SK-N-SH treated with all-trans-retinoic acid at 6 μM for 48 hours (cell line): ENCODE measurements at places on chromosomes 7 and 10.
A peak's percentile ranks its signal among the peaks of the same experiment; 100 is the strongest.

GRCh38 chr7:108136191-108136688, 6.1 kb upstream of the LAMB4 start:
- no peak for ATAC-seq

DNA sequence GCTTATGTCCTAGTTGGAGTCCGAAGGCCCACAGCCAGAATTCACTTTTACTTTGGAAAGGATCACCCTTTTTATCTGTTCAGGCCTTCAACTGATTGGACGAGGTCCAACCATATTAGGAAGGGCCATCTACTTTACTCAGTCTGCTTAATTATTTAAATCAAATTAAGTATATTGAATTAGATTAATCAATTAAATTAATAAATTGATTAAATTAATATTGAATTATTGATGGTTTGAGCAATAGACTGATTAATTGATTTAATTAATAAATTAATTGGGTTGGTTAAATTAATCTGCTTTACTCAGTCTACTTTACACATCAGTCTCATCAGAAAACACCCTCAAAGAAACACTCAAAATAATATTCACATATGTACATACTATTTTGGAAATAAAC, 816.9 kb upstream of the POT1 start:
- no peak for ATAC-seq

GRCh38 chr7:34081935-34082334, 176.6 kb downstream of the BMPER start:
- ATAC-seq = peak; percentile 36; the same call in 1 of the 3 replicates

- peak; percentile 100 for ATAC-seq
Observed at GRCh38 chr10:42367532-42368230, 270.7 kb downstream of the ZNF33B start.
